ENCODE measurements at places on chromosomes 6 and 20.

DNA sequence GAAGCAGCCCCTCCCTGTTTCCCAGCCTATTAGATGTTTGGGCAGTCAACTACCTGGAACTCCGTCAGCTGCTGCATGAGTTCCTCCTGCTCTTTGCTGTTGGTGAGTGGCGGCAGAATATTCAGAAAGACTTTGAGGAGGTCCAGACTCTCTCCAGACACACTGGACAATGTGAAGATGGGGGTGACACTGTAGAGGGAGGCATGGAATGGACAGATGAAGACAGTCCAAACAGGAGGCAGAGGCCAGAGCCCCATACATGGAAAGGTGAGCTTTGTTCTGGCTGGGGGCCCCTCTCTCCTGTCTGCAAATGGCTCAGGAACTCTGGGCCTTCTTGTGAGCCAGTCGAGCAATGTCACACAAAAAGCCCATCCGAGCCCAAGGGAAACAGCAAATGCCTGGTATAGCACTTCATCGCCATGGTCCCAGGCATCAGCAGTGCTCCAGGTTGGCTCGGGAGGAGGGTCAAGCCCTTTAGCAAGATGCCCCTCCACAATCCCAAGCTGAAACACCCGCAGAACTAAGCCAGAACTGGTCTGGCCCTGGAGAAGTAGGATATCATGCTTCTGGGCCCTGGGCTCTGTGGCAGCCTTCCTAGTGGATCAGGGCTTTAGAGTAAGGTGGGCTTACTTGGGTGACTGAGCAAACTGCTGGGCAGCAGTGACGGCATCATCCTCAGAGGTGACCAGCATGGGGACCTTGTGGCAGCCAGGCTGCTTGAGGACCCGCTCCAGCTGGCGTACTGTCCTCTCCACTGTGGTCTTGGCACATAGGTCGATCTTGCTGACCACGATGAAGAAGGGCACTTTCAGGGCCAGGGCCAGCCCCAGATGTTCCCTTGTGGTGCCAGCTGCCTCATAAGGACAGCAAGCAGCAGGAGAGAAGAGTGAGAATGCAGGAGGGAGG lies 4.9 kb downstream of the GTPBP2 start:
- no peak for DNase-seq

DNA sequence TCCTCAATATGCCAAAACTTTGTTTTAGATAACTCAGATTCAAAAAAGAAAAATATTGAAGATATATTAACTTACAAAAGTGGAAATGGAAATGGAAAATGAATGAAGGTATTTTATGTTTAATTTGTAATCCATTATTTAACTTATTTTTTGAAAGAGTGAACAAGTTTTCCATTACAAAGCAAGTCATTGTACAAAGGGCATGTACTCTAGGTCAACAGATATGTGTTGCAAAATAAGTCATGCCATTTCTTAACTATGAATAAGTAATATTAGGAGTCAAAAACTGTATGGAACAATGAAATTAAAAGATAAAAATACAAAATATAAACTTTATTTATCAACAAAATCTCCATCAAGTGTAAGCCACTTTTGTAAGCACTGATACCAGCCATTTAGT lies 25.9 kb upstream of the DEFB113 start:
- DNase-seq: no peak

GRCh38 chr6:150029749-150030148 lies 4.4 kb upstream of the RAET1L start:
- DNase-seq: no peak

- peak; percentile 31 for DNase-seq
These were observed 86.7 kb upstream of the THBS2 start for GRCh38 chr6:169340395-169340794.

- DNase-seq: no peak
These were observed 368.5 kb downstream of the TBC1D32 start for GRCh38 chr6:120965814-120966213.

GRCh38 chr6:23642849-23643248 lies 483.2 kb upstream of the NRSN1 start:
- DNase-seq: no peak

GRCh38 chr6:111566222-111566734 lies 39.4 kb downstream of the TRAF3IP2 start:
- no peak for DNase-seq

DNA sequence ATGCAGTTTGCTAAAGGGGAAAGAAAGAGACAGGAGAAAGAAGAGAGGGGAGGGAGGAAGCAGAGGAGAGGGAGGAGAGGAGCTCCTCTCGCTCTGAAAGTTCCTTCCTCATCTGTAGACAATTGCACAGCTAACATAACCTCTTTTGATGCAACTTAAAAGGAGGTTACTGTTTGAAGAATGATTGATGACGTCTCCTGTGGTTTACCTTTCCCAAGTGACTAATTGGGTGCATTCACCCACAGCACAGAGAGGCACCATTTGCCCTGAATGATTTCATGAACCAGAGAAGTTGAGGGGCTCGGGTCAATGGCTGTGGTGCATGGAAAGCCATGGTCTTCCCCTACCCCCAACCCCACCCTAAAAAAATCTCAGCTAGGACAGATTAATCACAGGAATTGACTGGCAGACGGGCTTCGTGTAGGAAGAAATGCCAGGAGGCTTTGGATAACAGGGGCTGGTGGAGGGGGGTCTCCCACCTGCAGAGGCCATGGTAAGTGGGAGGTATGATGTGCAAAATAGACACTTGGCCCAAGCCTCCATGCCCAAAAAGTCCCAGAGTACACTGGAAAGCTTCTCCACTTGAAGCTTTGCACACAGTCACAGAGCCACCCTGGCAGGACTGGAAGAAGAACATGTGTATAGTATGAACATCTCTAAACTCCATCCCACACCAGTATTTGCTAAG lies 213.7 kb downstream of the ANKRD60 start:
- no peak for DNase-seq

- no peak for DNase-seq
These were observed 577 bp upstream of the SCAND1 start for GRCh38 chr20:35954907-35955251.

DNA sequence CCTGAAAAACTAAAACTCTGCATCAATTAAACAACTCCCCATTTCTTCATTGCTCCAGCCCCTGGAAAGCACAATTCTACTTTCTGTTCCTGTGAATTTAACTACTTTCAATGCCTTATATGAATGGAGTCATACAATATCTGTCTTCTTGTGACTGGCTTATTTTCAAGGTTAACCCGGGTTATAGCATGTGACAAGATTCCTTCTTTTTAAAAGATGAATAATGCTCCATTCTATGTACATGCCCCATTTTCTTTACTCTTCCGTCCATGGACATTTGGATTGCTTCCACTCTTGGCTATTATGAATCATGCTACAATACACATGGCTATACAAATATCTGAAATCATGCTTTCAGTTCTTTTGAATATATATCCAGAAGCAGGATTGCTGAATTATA lies 334.9 kb upstream of the ID4 start:
- no peak for DNase-seq

DNA sequence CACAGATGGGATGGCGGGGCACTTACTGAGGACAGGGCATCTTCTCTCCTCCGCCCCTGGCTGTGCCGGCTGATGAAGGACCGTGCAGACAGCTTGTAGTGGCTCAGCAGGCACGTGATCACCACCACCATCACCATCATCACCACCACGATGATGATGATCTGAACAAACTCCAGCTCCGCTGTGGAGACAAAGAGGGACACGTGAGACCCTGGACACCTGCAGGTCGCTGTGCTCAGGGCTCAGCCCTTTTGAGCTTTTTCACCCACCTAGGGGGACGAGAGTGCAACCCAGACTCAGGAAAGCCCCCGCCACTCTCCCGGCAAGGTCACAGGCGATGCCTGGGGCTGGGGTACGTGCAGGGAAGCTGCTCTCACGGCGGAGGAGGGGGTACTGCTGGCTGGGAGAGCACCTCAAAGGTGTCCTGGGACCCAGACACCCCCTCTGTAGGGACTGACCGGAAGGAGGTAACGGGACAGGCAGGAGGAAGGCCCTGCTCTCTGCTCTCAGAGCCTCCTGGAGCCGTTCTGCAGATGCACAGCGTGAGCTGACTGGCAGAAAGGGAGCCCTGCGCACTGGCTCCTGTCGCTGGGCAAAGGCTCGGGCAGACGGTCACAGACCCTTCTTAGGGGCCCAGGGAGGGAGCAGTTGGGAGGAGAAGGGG lies 39.4 kb upstream of the ZBP1 start:
- peak; percentile 23 for DNase-seq

DNA sequence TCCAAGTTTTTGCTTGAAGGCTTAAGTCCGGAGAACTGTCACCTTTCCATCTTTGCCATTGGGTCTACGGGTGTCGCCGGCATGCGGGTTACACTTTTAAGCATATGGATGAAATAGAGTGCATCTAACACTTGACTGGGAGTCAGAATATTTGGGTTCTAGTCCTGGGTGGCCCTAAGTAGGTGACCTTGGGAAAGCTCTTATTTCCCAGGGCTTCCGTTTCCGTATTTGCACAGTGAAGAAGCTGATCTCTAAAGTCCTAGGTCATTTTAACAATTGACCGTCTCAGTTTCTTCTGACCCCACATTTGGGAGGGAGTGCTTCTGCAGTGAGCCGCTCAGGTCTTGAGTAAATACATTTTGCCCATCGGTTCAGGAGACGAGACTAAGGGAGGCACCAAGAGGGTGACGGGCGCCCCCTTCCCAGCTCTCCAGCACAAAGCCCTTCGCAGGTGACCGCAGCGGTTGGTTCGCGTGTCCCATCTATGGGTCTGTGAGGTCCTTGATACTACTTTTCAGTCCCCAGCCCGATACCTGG lies 651 bp upstream of the BLTP3A start:
- peak; percentile 78 for DNase-seq

DNA sequence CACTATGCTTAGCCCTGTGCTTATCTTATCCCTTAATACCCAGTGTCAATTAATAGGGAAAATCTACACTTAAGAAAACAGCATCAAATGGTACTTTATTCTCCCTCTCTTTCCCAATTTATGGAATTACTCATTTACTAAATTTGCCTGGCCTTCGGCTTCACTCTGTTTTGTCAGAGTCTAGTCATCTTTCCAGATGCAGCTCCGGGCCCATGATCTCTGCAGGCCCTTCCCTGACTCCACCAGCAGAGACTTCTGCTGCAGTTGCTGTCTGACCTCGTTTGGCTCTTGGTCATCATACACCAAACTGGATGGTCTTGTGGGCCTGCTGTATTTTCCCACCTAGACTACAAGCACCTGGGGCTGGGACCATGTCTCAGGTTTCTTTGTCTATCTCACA lies 27.4 kb downstream of the MRS2 start:
- DNase-seq: no peak

GRCh38 chr6:15305909-15306308 lies 60.0 kb downstream of the JARID2 start:
- DNase-seq: no peak
